ENCODE measurements at places on chromosomes 6 and 20. TPM values are rescaled to one million over a fixed set of nuclear protein-coding genes. Genes with fewer than 3 reads are reported as not detected.
A peak's percentile ranks its signal among the peaks of the same experiment; 100 is the strongest.

DNA sequence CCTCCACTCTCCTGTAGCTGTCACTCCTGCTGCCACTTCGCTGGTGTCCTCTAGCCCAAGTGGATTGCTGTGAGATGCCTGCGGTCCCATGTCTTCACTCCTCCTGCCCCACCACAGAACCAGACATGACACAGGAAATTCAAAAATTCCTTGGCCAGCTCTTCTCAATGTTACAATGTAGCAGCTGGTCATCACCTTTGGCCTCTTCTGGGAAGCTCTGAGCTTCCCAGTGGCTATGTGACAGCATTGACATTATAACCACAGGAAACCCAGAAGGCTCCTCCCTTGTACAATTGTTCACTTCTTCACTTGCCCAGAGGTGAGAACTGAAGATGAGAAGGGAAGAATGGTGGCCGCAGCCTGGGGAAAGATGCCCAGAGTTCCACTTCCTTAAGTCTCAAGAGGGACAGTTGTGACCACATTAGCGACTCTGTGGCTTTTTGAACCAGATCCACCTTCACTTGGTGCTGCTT is 76.1 kb upstream of the NAA20 start:
- DNase-seq = no peak

DNA sequence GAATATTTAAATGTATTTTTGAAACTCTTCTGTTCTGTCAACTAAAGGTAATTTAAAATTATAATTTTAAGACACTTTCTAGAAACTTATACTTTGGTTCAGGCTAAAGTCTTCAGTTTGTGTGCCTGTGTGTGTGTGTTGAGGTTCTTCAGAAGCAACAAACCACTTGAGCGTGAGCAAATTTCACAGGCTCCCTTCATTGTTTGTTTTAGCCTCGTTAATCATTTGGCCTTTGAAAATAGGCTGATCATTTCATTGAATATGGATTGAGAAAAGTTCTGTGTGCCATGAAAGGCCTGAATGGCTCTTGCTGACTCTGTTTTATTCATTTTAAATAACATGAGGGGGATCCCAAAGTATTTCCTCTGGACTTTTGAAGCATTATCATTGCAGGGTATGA is 420.1 kb downstream of the CDKAL1 start:
- peak; percentile 63 for DNase-seq

DNA sequence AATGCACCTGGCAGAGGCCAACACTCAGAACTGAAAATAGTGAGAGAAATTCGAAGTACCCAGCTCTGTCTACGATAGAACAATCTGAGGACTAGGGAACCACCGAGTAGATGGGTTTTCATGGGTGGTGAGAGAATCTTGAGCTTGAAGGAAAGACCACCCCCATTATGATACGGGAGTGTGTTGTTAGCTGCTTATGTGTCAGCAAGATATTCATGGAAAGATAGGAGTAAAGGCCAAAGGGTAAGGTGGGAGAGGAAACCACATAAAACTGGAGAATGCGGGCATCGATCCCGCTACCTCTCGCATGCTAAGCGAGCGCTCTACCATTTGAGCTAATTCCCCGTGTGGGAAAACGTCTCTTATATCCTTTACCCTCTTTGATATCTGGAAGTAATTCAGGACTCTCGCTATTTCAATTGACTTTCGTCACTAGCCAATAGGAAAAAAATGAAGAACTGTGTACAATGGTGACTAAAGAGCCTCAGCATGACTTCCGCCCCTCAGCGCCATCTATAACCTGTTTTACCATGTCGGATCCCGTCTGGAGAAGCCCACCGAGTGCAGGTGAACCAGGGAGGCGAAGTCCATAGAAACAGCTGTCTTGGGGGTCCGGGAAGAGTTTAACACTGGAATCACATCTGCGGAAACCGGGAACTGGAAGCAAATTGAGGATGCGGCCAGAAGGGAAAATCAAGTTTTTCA is 25.0 kb upstream of the ABT1 start:
- DNase-seq = peak; percentile 91

LY86 gene
- not detected for total RNA-seq

DPPA5 gene
- not detected for total RNA-seq

All from renal cortical epithelial cell (primary cell).